ENCODE measurements at places on chromosomes 5 and 9.

DNA sequence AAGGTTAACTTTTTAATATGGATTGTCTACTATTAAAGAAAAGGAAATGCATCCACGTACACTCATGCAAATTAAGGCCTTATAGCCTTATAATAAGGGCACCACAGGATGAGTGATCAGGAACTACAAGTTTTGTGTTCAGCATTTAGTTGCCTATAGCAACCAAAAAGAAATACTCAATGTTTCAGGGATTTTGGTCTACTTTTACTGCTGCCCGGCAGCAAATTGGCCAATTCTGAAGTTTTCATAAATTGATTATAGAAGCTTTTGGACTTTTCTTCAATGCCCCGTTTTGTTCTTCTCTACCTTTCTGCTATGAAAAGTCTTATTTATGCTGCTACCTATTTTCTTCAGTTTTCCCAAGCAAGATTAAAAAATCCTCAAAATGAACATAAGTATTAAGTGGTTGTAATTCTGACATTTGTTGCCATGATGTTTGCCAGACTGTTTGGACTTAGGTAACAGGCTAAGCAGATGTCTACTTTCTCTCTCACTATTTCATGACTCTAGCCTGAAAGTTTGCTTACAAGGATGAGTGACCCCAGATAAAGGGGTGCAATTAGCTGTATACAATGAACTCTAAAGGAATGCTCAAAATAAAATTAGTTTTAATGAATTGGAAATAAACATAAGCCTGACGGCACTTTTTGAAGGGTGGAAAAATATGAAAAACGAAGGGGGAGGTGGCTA, 391.5 kb upstream of the DAB2 start:
- DNase-seq: no peak

- DNase-seq: no peak
These were observed 15.5 kb downstream of the MEGF9 start for GRCh38 chr9:120698766-120699165.

DNA sequence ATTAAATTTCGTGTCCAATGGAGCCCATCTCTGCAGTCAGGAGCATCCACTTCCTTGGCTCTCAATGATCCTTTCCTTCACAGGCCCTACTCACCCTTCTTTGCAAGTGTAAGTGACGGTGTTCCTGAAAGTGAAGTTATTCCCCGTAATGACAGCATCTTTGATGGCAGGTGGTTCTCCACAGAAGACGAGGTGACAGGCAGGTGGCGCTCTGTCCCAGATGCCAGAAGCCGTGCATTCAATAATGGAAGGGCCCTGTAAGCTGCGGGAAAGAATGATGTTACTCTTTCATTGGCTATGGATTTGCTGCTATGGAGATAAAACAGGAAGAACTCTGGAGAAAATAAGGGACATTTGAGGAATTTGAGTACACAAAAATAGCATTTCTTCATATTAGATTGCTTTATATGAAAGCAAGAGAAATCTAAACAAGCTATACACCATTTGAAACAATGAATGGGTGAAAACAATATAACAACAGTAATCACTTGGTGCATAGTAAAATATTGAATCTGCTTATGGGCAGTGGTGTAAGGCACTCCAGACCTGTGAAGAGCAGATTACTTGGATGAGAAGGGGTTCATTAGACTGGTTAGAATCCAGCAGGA, 89.9 kb upstream of the TXNDC8 start:
- DNase-seq: peak; percentile 21

GRCh38 chr5:59745415-59745863, 148.1 kb downstream of the PDE4D start:
- no peak for DNase-seq

- no peak for DNase-seq
These were observed 318.4 kb upstream of the NMUR2 start for GRCh38 chr5:152723482-152723881.

DNA sequence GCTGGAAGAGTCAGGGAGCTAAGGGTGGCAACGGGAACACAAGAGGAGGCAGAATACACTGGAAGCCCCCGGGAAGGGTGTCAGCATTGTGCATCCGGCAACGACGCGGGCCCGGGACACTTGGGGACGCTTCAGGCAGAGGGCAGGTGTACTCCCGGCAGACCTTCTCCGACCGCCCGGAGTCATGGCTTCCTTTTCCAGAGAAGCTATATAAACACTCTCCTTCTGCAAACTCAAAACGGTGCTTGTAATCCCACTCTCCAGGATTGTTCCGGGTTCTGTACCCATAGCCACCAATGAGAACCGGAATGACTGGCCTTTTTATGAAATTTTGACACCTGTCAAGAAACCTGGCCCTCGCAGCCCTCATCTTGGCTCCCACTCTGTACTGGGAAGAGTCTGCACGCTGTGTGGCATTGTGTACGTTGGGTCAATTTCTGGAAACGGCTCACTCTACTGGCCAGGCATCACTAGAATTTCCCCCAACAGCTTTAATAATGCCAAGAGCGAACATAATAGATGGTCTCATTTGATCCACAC, 462 bp upstream of the MCC start:
- DNase-seq: no peak

DNA sequence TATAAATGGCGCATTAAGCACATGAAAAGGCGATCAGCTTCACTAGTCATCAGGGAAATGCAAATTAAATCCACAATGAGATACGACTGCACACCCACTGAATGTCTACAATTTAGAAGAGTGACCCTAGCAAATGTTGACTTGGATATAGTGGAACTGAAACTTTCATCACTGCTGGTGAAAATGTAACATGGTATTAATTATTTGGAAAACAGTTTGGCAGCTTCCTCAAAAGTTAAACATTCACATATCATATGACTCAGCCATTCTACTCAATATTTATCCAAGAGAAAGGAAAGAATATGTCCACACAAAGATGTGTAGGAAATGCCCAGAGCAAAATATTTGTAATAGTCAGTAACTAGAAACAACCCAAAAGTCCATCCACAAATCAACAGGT, 146.5 kb downstream of the LPAR1 start:
- no peak for DNase-seq

GRCh38 chr5:172659909-172660628, 19.0 kb downstream of the NEURL1B start:
- no peak for DNase-seq

DNA sequence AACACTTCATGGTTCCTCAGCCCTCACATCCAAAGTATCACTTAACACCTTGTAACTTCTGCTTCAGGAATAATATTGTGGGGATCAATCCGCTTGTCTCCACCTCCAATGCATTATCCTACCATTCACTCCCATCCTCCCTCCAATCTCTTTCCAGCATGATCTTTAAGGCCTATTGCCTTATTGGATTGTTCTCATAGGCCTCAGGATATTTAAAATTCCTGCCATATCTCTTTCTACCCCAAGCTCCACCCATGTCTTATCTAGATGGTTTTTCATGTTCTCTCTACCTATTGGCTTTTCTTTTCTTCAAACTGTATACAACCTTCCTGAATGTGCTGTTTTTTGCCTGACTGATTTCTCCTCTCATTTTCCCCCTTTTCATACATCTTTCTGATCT, 7.2 kb downstream of the KDM4C start:
- DNase-seq: no peak

- DNase-seq: peak; percentile 24
These were observed 100.4 kb downstream of the TRIM36 start for GRCh38 chr5:115069087-115069968.

DNA sequence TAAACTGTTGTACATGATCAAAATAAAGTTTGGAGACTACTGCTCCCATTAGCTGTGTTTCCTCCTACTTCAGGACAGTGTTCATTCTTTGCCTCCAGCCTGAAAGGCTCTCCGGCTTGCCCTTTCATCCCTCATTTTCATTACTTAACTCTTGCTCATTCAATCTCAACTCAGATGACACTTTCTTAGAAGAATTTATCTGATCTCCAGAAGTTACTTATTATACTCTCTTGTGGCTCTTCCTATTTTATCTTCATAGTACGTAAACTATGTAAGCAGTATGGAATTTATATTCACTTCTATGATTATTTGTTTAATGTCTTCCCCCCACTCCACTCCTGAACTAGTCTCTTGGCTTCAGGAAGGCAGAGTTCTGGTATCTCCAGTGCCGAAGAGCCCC, 1737.9 kb upstream of the C9orf72 start:
- no peak for DNase-seq

DNA sequence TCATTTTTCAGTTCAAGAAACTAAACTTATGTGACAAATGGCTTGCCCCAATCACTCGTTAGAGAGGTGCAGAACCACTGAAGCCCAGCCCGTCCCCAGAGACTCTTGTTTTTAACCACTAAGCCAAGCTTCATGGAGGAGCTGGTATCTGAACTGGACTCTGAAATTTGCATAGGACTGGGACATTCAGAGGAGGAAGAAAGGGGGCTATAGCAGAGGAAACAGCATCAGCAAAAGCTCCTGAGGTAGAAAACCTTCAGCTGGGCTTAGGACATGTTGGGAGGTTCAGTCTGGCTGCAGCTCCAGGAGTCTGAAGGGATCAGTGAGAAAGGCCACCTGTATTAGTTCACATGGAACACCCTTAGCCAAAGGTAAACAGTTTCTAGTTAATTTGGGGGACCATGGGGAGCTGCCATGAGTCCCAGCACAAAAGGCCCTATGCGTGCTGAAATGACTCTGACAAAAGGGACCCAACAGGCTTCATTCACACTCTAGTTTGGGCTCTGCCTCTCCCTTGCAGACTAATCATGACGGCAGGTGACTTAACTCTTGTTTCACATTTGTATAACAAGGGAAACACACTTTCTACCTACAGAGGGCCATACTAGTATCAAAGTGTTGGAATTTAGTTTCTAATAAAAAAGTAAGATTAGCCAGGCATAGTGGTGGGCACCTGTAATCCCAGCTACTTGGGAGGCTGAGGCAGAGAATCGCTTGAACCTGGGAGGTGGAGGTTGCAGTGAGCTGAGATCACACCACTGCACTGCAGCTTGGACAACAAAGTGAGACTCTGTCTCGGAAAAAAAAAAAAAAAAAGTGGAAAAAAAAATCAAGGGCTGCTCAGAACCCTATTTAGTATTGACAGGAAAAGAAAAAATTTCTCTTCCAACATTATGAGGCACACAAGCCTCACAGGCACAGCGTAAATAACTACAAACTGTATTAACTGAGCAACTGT, 10.2 kb downstream of the FBXO10 start:
- DNase-seq: no peak

DNA sequence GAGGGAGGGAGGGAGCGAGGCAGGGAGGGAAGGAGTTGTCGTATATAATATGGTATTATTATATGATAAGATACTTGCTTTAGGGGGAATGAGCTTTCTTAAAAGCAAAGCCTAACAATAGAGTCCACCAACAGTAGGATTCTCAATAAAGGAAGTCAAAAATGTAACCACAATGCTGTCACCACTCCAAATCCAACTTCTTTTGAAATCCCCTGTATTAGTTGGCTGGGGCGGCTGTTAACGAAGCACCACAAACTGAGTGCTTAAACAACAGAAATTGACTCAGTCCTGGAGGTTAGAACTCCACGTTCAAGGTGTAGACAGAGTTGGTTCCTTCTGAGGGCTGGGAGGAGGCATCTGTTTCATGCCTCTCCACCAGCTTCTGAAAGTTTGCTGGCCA, 23.1 kb downstream of the GAS1 start:
- no peak for DNase-seq

GRCh38 chr5:128551476-128551875, 13.4 kb upstream of the FBN2 start:
- no peak for DNase-seq

GRCh38 chr5:919356-920000, 26.8 kb downstream of the TRIP13 start:
- DNase-seq: no peak

DNA sequence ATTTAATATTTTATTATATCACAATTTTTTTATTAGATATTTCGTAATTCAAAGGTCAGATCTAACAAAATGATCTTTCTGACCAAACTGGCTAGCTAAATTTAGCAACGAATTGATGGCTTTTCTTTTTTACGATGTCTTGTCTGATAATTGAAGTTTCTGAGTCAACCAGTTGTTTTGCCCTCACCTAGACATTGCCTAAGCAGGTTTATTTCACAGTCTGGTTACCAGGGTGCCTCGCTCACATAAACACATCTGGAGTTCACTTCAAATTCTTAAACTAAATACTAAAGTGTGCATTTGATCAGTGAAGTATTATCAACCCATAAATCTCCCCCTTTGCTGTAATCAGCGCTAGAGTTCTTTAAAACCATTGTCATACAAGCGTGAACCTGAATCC, 448.3 kb downstream of the TLE4 start:
- DNase-seq: no peak

DNA sequence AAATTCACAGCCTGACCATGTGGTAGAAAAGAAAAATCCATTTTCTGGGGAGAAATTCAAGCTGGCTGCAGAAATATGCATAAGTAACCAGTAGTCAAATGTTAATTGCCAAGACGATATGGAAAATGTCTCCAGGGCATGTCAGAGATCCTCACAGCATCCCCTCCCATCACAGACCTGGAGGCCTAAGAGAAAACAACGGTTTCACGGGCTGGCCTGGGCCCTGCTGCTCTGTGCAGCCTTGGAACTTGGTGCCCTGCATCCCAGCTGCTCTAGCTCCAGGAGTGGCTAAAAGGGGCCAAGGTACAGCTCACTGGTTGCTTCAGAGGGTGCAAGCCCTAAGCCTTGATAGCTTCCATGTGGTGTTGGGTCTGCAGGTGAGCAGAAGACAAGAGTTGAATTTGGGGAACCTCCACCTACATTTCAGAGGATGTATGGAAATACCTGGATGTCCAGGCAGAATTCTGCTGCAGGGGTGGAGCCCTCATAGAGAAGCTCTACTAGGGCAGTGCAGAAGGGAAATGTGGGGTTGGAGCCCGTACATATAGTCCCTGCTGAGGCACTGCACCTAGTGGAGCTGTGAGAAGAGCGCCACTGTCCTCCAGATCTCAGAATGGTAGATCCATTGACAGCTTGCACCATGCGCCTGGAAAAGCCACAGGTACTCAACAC, 49.7 kb downstream of the PTBP3 start:
- peak; percentile 17 for DNase-seq

- no peak for DNase-seq
These were observed 38.3 kb upstream of the FBXL17 start for GRCh38 chr5:108420158-108420557.

DNA sequence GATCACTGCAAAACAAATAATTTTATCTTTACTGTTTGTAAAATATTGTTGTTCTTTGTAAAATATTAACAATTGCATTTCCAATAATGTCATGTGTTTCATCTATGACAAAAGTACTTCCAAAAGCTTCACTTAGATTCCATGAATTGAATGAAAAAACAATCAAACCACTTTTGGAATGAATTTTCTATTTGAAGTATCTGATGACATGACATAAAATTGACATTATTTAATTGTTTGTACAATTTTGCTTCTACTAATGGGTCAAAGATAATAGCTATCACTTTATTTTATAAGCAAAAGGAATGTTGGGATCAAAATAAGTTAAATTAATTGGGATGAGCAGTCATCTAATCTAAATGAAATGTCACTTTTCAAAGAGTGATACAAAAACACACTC, 684.3 kb downstream of the NR2F1-AS1 start:
- DNase-seq: no peak

- DNase-seq: peak; percentile 52
These were observed 19.0 kb downstream of the C9orf152 start for GRCh38 chr9:110188991-110189390.

DNA sequence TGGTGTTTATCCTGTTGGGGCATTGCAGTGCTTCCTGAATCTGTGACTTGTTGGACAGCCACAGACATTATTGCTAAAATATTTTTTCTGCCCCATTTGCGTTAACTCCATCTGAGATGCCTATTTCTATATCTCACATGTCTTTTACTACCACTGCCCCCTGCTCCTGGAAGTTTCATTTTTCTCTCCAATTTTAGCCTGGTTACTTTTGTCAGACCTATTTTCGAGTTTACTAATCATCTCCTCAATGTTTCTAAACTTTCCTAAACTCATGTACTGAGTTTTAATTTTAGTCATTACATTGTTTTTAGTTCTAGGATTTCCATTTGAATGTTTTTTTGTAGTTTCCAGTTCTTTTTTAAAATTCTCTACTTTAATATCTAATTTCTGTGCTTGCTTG, 17.6 kb downstream of the HAPLN1 start:
- DNase-seq: no peak

Measured in DND-41 (cell line).